Stimulated activated CD4-positive, alpha-beta T cell treated with anti-CD3 and anti-CD28 coated beads, Interleukin-4, amount 100 ng/mL, for 1 hour (primary cell): ENCODE measurements at places on chromosomes 12 and 14.

DNA sequence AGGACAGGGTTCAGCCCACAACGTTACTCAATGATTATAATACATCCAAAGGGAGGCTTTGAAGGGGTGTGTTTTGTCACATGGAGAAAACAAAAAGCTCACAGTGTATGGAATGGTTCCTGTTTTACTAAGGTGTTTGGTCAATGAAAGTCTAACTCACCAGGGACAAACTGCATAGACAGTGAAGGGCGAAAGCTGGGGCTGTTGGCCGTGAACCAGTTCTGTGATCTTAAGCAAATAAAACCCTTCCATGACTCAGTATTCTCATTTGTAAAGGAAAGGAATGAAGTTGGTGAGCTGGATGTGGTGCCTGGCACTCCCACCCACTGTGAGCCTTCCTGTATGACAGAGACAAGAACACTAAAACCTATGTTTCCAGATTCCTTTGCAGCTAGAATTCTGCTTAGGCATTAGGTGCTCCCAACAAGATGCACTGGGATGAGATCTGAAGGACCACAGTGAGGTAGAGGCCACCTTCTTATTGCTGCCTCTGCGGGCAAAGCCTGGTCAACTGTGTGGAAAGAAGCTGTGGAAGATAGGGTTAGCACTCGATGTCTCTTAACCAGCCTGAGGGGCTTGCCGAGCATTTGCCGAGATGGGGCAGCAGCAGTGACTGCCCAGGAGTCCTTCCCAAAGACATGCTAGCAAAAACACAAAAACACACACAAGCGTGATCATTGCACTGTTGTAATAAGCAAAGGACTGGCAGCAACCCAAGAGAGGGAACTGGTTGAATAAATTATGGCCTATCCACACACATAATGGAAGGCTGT lies 48.5 kb downstream of the VCPKMT start:
- no peak for DNase-seq

DNA sequence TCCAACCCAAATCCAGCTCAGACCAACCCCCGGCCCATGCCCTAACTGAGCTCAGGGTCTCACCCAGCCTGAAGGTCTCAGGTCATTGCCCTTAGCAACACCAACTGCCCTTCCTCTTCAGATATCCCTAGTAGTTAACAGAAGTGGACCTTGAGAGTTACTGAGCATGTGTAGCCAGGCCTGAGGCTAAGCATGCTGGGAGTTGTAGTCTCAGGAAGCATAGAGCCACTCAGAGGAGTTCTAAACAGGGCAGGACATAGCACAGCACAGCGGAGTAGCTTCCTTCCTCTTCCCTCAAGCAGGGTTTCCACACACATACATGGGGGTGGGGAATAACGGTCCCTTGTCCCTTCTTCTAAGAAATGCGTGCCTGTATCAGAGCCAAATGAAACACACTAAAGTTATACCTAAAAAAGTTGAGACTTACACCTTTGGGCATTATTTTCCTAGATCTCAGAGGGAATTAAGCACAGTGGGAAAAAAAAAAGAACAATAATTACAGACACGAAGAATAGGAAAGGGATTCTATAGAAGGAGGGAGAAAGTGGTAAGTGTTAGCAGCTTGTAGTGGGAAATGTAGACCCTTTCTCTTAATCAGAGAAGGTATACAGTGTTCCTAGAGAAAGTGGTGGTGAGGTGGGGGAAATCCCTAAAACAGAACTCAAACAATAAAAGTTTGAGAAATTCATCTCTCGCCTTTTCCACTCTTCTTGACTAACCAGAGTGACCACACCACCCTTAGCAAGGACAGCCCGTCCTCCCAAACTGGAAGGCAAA lies 4.4 kb downstream of the KMT2D start:
- peak; percentile 22 for DNase-seq

DNA sequence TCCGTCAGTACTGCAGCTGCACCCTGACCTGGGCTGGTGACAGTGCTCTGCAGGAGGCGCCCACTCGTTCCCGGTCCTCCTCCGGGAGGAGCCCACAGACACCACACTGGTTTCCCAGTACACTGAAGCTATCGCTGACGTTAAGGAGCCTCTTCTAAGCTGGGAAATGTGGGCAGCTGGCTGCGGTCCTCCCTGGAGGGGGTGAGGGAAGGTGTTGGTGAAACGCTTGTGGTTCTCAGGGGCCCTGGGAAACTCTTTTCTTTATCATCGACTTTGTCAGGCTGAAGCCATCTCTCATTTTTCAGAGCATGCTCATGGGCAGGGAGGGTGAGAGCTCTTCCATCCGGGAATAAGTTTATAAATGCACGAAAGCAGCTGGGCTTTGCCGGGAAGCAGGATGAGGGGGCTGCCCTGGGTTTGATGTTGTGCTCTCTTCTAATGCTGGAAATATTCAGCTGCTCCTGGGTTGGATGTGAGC lies 176.0 kb downstream of the CHST11 start:
- no peak for DNase-seq

GRCh38 chr14:74610866-74611649 lies 979 bp downstream of the LTBP2 start:
- no peak for DNase-seq

DNA sequence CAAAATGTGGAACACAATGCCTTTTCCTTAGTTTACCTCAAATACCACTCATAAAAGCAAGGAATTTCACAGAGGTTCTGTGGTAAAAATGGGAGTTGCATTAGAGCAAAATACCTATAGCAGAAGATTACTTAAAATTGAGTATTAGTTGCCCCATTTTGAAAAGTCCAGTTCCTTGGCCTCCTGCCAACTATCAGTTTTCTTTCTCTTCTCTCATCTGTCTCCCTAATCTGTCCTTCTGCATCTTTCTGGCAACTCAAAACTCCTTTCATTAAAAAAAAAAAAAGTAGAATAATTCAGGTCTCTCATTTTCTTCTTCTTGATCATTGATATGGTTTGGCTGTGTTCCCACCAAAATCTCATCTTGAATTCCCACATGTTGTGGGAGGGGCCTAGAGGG lies 127.3 kb downstream of the ATP23 start:
- no peak for DNase-seq

GRCh38 chr12:110286623-110287022 lies 5.6 kb downstream of the ATP2A2 start:
- no peak for DNase-seq

DNA sequence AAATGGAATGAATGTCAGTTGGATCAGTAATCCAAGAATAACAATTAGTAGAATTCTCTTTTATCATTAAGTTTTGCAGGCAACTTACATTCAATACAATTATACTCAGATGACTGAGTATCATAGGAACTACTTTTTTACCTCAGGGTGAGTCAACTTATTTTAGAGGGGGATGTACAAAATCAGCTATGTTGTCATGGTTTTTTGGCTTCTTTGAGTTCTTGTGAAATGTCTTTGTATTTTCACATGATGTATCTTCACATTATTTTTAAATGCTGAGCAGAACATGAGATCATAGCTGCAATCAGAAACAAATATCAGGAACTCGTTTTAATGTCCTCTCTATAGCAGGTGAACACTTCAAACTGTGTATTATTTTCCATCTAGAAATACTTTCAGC lies 65.3 kb upstream of the PTPRR start:
- DNase-seq: no peak

GRCh38 chr14:31159682-31160296 lies 47.8 kb downstream of the HECTD1 start:
- no peak for DNase-seq

DNA sequence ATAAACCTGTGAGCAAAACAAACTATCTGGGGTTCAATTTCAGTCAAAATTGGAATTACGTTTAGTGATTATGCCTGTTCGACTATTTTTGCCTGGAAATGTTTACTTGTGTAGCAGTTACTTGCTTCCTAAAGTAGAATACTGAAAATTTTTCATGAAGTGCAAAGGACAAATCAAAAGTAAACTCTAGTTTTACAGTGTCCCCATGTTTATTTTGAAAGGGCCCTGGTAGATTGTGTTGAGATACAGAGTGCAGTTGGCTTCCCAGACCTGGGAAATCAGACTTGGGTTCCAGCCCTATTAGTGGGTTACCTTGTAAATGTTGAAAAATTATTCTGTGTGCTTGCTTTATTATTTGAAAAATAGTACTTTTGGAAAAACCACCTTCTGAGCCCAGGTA lies 17.3 kb downstream of the KLRB1 start:
- no peak for DNase-seq

DNA sequence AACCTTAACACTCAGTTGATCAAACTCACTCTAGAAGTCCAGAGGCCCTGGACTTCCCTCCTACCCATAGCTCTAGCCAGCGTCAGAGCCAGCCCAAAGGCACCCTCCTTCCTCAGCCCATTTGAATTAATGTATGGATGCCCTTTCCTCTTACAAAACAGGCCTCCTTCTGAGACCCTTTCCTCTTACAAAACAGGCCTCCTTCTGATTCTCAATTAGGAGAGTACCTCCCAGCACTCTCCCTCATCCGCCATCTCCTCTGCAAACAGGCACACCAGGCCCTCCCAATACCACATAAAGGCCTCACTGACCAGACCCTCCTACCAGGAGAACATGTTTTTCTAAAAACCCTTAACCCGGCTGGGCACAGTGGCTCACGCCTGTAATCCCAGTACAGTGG lies 65.7 kb downstream of the MOK start:
- no peak for DNase-seq

GRCh38 chr12:70398002-70398401 lies 31.9 kb downstream of the KCNMB4 start:
- DNase-seq: no peak

DNA sequence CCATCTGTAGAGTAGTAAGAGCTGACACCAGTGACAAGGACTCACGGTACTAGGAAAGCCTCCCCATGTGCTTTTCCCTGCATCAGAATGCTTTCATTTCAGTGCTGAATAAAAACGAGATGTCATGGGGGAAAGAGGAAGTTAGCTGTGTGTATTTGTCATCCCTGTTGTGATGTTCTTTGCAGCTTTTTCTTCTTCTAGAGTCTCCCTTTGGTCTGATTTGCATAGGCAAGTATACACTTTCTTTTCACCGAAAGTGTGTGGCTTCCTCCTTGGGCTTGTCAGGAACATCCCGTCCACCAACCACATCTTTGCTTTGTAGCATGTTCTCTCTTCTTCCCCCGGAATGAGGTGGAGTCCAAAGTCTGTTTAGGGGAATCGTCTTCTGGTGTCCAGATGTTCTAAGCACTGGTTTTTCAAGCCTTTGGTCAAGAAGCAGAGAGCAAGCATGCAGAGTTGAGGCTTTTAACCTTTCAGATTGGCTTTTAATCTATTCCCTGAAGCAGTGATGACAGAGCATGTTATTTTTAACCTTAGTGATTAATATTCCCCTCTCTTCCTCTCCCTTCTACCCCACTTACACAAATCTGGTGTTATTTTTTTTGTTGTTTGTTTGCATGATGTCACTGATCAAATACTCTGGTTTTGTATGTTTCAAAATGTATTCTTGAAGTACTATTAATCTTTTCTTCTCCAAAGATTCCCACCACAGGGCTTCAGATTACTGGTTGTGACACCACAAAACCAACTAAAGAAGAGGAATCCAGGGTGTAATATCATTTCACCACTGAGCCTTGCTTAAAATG lies 163.4 kb downstream of the SAMD4A start:
- no peak for DNase-seq

- peak; percentile 63 for DNase-seq
Observed at GRCh38 chr12:27779920-27780611, at the start of the genes KLHL42 and MANSC4. KLHL42 (plus strand) TSS chr12:27780233; CDS start chr12:27780331, 98 bp downstream. MANSC4 (minus strand) TSS chr12:27780236; CDS start chr12:27771276, 8,960 bp downstream.

DNA sequence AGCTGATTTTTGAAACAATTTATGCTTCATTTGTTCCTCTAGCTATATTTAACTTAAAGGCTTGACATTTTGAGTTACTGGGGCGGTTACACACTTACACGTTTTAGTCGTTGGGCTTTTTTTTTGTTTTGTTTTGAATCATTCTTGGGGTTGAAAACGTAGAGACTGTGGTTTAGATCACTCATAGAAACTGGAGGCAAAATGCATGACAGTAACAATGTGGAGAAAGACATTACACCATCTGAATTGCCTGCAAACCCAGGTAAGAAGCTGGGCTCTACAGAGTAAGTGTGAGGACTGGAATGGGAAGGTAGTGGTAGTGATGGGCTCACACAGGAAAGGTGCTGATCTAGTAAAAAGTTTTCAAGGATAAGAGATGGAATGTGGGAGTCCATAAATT lies at the start of gene CLEC2D:
TSS of gene CLEC2D (plus strand) at position 180 of the 400 bp plus-strand sequence. CDS start at position 202, 22 bp downstream.
- DNase-seq: no peak

GRCh38 chr12:96223411-96224218 lies 29.4 kb downstream of the ELK3 start:
- no peak for DNase-seq

DNA sequence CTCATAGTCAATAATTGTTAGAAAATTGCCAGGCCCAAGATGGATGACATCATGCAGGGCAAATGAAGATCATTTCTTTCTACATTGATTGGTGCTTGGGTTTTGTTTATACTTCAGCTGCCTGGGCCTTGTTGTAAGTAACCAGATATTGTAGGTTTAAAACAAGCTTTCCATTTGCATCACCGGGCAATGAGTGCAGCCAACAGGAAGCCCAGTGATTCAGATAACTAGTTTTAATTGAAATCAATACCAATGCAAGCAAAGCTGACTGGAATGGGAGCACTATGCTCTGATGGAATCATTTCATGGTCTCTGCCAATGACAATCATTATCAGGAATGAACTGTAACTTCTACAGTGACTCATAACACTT lies 279.3 kb downstream of the DUSP6 start:
- DNase-seq: no peak

DNA sequence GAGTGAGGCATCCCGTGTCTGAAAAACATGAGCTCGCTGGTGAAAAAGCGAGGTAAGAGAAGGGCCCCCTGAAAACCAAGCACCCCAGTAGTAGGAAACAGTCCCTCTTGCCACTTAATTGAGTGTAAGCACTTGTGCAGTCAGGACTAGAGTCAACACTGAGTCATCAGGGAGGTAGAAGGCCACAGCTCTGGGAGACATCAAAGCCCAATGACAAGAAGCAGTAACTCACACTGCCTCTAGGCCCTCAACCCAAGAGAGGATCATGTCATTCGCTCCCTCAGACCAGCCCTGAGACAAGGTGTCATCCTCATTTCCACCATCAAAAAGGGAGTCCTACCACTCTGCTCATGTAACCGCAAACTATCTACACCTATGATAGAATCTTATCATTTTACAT lies 17.8 kb downstream of the POMT2 start:
- no peak for DNase-seq

GRCh38 chr14:60349663-60350365 lies 100.8 kb downstream of the PPM1A start:
- DNase-seq: no peak

DNA sequence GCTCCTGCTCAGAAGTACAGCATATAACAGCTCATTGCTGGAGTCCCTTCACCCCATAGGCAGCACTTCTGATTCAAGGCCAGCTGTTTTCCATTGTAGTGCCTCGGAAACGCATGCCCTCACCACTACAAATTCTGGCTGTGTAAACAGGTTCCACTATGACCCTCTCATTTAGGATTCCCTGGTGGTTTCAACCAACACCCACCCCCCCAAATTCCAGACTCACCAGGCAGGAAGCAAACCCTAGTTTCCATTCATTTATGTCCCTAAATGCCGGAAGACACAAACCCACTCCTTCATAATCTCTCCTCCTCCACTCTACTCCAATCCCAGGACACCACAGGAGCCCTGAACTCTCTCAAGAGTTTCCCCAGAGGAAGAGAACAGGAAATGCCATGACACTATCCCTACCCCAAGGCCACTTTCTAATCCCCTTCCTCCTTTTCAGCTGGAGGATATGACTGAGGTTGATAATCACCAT lies 75.9 kb upstream of the TMPO start:
- no peak for DNase-seq
